ENCODE measurements at places on chromosomes 3 and 15.

GRCh38 chr3:196273655-196274054, 13.9 kb downstream of the PCYT1A start:
- DNase-seq: no peak

DNA sequence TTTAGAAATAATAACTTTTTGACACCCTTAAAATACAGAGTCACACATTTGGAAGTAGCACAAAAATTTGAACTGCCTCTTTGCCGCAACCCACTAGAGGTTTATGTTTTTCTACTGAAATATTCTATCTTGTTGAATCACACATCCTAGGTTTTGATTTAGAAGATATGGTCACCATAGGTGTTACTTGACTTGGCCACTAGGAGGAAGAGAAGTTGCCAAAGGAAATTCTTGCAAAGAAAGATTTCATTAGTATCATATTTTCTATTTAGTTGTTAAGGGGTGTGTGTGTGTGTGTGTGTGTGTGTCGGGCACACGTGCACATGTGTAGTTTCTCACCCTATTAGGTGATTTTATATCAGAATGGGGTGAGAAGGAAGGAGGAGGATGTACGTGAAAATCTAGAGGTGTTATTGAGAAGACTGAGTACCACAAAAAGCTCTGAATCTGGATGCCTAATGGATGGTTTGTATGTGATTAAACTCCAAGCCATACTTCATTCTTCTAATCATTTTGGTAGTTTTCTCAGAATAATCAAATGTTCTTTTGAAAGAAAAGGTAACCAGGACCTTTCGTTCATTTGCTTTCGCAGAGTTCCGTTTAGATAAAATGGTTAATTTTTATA, 31.5 kb downstream of the ZFAND6 start:
- no peak for DNase-seq

DNA sequence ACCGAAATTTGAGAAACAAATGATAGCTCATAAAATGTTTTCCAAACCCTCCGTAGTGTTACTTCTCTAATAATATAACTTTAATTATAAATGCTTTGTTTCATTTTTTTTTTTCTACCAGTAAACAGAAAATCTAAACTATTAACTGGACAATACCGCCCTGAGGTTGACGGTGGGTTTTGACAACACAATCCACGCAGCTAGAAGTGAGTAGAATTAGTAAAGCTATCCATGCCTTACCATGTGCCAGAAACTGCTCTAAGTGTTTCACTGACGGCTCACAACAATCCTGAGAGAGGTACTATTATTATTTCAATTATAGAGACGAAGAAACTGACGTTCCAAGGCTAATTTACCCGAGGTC, 410 bp downstream of the NDUFAF1 start:
- no peak for DNase-seq

DNA sequence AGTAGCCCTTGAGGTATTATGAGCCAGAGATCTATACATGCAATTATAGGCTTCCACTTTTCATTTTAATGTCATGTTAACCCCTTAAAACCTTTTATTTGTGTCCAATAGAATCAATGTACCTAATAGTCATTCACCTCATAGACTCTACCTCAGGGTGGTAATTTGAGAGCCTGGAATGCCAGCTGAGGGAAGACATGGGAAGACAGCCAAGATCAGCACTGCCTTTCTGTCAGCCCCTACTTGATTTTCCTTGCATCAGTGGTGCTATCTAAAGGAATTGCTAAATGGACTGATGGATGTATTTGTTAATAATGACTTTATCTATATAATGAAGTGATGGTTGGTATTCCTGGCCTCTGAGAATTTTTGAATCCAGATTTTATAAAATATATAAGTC, 113.3 kb upstream of the GBE1 start:
- DNase-seq: no peak

DNA sequence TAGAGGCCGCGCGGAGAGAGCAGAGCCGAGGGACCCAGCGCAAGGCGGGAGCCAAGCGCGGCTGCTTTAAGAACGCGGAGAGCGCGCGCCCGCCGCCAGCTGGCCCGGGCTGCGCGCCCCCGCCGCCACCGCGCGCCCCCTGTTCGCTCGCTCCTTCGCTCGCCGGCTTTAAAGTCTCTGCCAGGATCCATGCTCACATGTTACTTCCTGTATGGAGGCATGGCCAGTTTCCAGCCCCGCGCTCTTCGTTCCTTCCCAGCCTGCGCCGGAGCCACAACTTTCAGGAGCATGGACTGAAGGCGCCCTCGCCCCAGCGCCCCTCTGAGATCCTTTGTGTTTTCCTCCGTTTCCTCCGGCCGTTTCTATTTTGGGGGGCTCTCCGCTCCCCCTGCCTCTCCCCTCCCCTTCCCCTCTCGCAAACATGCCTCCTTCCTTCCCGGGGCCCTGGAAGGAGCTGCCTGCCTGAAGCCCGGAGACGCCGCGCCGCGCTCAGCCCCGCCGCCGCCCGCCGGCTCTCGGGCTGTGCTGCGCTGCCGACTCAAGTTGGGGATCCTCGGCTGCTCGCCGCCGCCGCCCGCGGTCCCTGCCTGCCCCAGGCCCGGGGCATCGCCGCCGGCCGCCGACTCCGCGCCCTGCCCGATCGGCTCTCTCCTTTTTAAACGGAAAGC, at the start of gene PTPRG:
PTPRG (plus strand) TSS at position 198 of the 668 bp plus-strand sequence. CDS start 717 bp downstream, outside the sequence.
- DNase-seq: no peak

- no peak for DNase-seq
Observed at GRCh38 chr3:45524565-45524964, 70.0 kb upstream of the LIMD1 start.

GRCh38 chr15:80777137-80777536, 2.0 kb upstream of the CEMIP start:
- no peak for DNase-seq

DNA sequence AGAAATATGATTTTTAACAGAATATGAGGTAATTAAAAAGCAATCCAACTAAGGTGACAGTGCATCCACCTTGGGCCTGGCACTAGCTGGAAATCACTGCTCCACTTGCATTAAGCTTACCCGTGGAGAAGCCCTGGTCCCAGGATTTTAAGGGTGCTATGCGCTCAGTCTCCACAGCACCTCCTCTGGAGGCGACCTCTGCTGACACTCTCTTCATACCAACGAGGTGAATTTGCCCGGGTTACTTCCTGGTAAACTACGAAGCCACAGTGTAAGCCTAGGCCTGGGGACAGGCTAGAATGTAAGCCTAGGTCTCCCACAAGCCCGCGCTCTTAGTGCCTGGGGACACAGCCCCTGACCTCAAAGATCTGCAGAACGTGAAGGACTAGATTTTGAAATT, 793 bp downstream of the APOD start:
- DNase-seq: no peak

DNA sequence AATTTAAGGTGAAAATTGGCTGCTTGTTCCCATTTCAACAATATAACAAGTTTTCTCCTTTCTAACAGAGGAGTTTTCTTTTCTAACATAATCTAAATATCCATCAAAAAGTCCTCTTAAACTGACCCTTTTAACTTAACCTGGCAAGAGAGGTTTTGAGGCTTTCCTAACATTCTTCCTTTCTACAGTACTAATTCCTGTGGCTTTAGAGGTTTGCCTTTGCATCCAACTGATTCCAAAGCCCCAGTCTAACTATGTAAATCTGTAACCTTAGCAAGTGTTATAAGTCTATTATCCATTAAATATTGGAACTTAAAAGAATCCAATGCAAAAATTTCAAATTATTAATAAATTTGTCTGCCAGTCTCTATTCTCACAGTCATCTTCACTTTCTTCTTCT, 134.1 kb downstream of the ISL2 start:
- no peak for DNase-seq

- no peak for DNase-seq
Observed at GRCh38 chr3:184016811-184017671, 643 bp downstream of the ABCC5 start.

DNA sequence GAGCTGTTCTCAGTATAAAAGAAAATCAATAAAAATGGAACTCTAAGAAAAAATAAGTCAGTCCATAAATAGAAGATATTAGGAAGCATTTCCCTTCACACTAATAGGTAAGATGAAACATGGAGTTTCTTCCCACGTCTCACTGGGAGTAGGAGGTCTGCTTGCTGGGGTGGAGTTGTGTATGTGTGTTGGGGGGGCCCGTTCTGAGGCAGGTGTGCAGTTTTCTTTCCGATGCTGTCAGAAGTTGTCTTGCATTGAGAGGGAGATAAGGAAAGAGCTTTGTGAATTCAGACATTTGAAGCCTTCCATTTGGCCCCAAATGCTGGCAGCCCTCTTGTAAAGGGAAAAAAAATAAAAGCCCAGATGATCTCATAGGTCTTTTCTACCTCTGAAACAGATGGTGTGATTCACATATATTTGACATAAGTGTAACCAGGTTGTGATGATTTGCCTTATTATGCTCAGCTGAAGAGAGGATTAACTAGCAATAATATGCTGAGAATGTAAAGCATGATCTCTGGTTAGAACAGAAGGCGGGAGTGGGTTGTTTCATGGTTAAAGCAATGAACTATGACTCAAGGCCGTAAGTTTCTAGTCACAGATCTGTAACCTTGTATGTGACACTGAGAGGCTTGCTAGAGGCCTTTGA, 8.8 kb downstream of the RASGRP1 start:
- no peak for DNase-seq

Measured in NCI-H1417 treated with DMSO at 0.1 percent for 48 hours (cell line).